ENCODE measurements at places on chromosomes 2 and 18.

DNA sequence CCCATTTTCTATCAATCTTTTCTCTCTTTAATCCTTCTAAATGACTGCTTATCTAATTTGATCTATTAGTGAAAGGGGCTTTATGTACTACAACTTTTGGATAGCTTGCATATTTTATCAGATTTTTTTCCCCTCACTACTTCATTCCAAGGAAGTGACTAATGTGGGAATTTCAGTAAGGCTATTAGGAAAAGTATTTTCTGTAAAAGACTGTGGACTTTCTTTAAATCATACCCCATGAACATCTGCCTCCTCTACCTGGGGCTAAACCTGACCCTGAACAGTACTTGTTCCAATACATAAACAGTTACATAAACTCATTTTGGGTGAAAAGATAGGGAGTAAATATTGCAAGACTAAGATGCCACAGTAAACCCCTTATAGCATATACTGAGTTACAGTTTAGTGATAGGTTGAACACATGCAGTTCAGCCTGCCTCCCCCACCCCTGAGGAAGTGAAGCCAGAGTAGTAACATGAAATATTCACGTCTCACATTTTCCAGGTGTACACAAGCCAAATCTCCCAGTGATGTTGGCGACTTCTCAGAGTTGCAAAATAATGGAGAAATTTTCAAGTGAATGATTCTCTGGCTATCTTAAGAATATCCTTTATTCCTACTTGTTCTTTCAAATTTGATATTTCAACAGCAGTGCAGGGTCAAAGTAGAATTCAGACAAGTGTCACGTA is 590.9 kb upstream of the ZEB2 start:
- no peak for DNase-seq

- DNase-seq = no peak
These were observed 1.8 kb downstream of the MYO5B start for GRCh38 chr18:50192995-50193795.

DNA sequence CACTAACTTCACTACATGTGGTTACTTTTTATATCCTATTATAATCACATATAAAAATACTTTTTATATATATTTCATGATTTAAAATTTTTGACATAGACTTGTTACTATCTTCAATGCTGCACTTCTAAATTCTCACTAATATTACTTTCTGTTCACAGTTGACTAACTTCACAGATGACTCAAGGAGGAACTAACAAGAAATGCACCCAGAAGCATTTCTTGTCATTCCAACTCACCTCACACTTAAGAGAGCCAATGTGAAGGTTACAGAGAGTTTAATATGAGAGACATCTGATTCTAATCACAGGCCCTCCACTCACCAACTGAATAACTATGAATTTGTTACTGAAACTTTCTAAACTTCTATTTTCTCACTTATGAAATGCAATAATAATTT is 399.8 kb upstream of the SLC8A1 start:
- DNase-seq = no peak

DNA sequence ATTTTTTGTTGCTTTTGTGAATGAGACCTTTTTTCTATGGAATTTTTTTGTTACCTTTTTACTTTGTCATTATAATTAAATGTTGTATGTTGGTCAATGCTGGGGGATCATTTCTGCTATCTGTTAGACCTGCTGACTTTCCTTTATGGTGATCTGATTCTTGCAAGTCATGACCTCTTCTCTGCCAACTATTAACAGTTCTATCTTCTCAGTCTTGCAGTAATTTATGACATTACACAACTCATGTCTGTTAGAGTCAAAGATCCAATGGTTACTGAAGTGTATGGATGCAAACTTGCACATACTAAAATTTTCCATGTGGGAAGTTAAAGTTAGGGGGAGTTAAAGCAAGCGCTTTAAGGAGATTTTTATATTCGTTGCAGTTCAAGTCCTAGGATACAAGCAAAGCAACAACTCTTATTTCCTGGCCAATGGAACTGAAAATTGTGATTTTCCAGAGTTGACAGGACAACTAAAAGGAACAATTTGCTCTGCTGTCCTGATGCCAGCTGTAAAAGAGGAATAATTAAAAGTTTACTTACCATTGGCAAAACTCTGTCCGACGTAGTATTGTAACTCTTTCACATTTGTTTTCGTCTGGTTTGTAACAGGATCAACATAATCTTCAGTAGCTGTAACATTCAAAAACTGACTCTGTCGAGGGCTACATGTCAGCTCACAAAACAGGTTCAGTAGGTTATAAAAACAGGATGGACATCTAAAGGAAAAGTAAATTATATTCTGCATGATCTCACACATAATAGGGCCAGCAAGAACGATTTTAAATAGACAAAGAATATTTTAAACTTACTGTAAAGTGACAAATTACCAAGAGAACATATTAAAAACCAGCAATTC is 17.8 kb downstream of the NPC1 start:
- no peak for DNase-seq

DNA sequence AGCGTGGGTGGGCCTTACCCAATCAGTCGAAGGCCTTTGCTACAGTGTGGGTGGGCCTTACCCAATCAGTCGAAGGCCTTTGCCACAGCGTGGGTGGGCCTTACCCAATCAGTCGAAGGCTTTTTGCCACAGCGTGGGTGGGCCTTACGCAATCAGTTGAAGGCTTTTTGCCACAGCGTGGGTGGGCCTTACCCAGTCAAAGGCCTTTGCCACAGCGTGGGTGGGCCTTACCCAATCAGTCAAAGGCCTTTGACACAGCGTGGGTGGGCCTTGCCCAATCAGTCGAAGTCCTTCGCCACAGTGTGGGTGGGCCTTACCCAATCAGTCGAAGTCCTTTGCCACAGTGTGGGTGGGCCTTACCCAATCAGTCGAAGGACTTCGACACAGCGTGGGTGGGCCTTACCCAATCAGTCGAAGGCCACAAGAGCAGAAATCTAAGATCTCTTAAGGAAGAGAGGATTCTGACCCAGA is 16.3 kb upstream of the GAL3ST2 start:
- no peak for DNase-seq

Data from BJ (cell line).